SJSA1 (cell line): ENCODE measurements at places on chromosomes 1 and 21. TPM values are rescaled to one million over a fixed set of nuclear protein-coding genes. Genes with fewer than 3 reads are reported as not detected.

OVAAL gene
- not detected in 2 replicates for total RNA-seq

KTI12 gene
- 19.8 and 34.0 TPM in 2 replicates for total RNA-seq

GRCh38 chr1:236998546-236998945 lies 5.7 kb downstream of the MT1HL1 start:
- no peaks in the 10 kb centered on the region for H3K27me3 ChIP-seq
- no peak overlapping the region for H3K4me3 ChIP-seq
- no peak for DNase-seq
- H3K27ac ChIP-seq: no peak overlapping the region

- no peak overlapping the region for H3K27ac ChIP-seq
- no peaks in the 10 kb centered on the region for H3K36me3 ChIP-seq
- H3K27me3 ChIP-seq: no peaks in the 10 kb centered on the region
- no peak overlapping the region for H3K4me3 ChIP-seq
- DNase-seq: no peak
- no peaks in the 10 kb centered on the region for H3K4me1 ChIP-seq
These were observed 192.9 kb upstream of the PTGFR start for GRCh38 chr1:78297836-78298235.

CRNN gene
- total RNA-seq: 0.16 TPM in 1 of 2 replicates, not detected in the other

DNA sequence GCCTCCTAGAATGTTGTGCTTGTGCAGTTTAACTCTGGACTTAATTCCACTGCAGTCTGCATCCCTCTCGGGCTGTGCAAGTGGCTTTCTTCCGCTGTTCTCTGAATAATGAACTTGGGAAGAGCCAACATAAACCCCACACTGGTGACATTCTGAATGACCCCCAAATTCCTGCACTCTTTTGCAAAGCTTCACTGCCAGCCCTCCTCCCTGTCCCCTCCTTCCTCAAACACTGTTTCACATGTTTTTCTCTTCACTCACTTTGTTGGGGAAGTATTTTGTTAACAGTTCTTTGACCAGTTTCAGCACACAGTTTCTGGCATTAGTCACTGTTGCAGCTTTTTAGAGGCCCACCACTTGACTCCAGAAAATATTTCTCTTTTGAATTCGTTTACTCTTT lies 39.7 kb downstream of the GNG12 start:
- H3K4me3 ChIP-seq: no peak overlapping the region
- H3K27me3 ChIP-seq: no peaks in the 10 kb centered on the region
- peak; percentile 81 for DNase-seq
- peak overlapping the region; percentile 96 for H3K27ac ChIP-seq

- no peaks in the 10 kb centered on the region for H3K4me1 ChIP-seq
- H3K27ac ChIP-seq: no peak overlapping the region
- no peaks in the 10 kb centered on the region for H3K36me3 ChIP-seq
- no peak for DNase-seq
These were observed 234.8 kb downstream of the NCAM2 start for GRCh38 chr21:21233051-21233450.

- H3K4me1 ChIP-seq: no peaks in the 10 kb centered on the region
- no peaks in the 10 kb centered on the region for H3K27me3 ChIP-seq
- no peak for DNase-seq
- H3K27ac ChIP-seq: no peak overlapping the region
These were observed 138.8 kb upstream of the NBPF11 start for GRCh38 chr1:148290881-148291280.

DNA sequence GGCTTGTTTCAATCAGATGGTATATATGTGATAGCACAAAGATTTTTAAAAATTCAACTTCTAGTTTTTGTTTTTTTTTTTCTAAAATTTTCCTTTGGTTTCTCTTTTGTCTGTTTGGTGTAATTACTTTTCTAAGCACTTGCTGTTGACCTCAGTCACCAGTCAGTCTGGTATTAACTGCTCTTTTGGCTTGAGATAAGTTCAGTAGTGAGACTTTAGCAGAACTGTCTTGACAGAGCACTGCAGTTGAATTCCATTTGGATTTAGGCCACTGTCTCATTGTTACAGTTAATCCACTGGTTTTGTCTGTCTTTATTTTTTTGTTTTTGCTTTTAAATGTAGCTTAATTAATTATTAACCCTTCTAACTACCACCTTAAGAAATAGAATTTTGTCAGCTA lies 36.2 kb downstream of the OSBPL9 start:
- H3K27me3 ChIP-seq: no peaks in the 10 kb centered on the region
- peaks cover 20% of the 10 kb centered on the region for H3K4me1 ChIP-seq
- DNase-seq: no peak
- peaks cover 9% of the 10 kb centered on the region; the same call in 1 of the 2 replicates for H3K36me3 ChIP-seq
- H3K27ac ChIP-seq: no peak overlapping the region
- no peak overlapping the region for H3K4me3 ChIP-seq

- H3K4me1 ChIP-seq: peaks cover 2% of the 10 kb centered on the region
- no peak overlapping the region for H3K27ac ChIP-seq
- H3K4me3 ChIP-seq: no peak overlapping the region
- no peaks in the 10 kb centered on the region for H3K27me3 ChIP-seq
- H3K36me3 ChIP-seq: peaks cover 81% of the 10 kb centered on the region
These were observed 8.4 kb downstream of the PANK4 start for GRCh38 chr1:2517966-2518365.

TMEM200B gene
- total RNA-seq: 0.39 TPM in 1 of 2 replicates, not detected in the other

DNAJC28 gene
- total RNA-seq: 1.6 TPM in 1 of 2 replicates, not detected in the other

DNA sequence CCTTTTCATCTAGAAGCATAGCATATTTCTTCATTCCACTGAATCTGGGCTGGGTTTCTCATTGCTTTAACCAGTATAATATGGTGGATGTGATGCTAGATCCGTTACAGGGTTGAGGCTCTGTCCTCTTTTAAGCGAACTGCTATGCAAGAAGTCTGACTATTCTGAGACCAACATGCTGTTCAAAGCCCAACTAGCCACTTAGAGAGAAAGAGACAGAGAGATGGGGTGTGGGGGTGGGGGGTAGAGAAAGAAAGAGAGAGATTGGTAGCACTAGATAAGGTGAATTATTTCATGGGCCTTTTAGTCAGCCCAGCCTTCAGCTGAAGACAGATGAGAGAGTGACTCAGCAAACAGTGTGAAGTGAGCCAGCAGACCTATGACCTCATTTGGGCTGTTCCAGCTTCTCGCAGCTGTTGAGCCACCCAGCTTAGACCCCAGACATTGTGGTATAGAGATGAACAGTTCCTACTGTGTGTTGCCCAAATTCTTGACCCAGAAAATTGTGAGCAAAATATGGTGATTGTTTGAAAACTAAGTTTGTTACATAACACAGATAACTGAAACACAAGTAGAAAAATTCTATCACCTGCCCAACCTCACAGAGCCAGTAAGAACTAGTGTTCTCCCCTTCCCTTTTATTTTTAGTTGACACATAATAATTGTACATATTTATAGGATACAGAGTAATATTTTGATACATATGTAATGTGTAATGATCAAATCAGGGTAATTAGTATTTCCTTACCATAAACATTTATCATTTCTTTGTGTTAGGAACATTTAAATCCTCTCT lies 40.7 kb upstream of the PRKACB start:
- H3K27me3 ChIP-seq: no peaks in the 10 kb centered on the region
- peak; percentile 67 for DNase-seq
- peaks cover 37% of the 10 kb centered on the region for H3K4me1 ChIP-seq
- H3K36me3 ChIP-seq: no peaks in the 10 kb centered on the region
- peak overlapping the region; percentile 65 for H3K27ac ChIP-seq

GRCh38 chr1:190019717-190020116 lies 457.9 kb downstream of the BRINP3 start:
- H3K27me3 ChIP-seq: no peaks in the 10 kb centered on the region
- H3K4me1 ChIP-seq: no peaks in the 10 kb centered on the region
- H3K4me3 ChIP-seq: no peak overlapping the region

KCNK2 gene
- not detected in 2 replicates for total RNA-seq

PSMD4 gene
- 293 and 297 TPM in 2 replicates for total RNA-seq

MARK1 gene
- 0.08 TPM in 1 of 2 replicates, not detected in the other for total RNA-seq

DNA sequence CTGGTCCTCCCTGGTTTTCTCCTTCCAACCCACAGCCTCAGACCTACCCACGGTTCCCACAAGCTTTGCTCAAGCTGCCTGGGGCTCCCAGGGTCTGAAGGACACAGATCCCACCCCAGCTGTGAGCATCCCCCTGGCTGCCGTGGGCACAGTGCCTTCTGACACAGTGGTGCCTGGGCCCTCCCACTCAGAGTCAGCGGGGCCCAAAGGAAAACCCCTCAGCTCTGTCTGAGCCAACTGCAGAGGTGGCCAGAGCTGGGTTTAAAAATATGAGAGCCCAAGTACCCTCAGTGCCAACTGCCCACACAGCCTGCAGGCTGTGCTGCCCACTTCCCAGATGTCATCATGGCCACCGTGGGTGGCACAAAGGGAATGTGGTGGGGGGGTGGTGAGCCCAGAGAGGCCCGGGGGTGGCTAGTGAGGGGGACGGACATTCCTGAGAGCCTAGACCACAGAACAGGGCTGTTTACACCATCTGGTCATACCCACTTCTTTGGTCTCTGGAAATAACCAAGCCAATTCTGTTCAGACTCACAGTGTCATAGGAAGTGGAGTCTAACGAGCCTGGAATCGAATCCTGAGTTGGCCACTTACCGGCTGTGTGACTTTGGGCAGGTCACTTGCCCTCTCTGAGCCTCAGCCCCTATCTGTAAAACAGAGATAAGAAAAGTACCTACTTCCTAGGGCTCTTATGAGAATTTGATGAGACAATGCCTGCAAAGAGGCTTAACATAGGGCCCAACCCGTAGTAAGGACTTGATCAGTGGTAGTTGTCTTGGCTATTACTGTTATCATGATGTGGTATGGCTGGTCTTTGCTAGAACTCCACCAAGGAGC lies 85.5 kb downstream of the CAMK2N1 start:
- no peaks in the 10 kb centered on the region for H3K27me3 ChIP-seq
- DNase-seq: peak; percentile 93
- H3K4me3 ChIP-seq: no peak overlapping the region

- peaks cover 44% of the 10 kb centered on the region for H3K4me1 ChIP-seq
- peak; percentile 91 for DNase-seq
- peak overlapping the region; percentile 99 for H3K27ac ChIP-seq
- H3K27me3 ChIP-seq: no peaks in the 10 kb centered on the region
- peaks cover 43% of the 10 kb centered on the region for H3K36me3 ChIP-seq
These were observed 43.5 kb downstream of the ALPL start for GRCh38 chr1:21552715-21553114.

GRCh38 chr1:53277326-53277725 lies 39.0 kb upstream of the MAGOH start:
- no peaks in the 10 kb centered on the region for H3K27me3 ChIP-seq
- no peak overlapping the region for H3K27ac ChIP-seq
- peaks cover 17% of the 10 kb centered on the region; the same call in 1 of the 2 replicates for H3K36me3 ChIP-seq
- DNase-seq: no peak
- no peak overlapping the region for H3K4me3 ChIP-seq
- H3K4me1 ChIP-seq: no peaks in the 10 kb centered on the region

LRRC3 gene
- total RNA-seq: 1.6 and 3.0 TPM in 2 replicates

PDE9A gene
- 6.5 and 10.3 TPM in 2 replicates for total RNA-seq

SLFNL1 gene
- 0.03 TPM in 1 of 2 replicates, not detected in the other for total RNA-seq

RBM11 gene
- not detected in 2 replicates for total RNA-seq

- H3K36me3 ChIP-seq: no peaks in the 10 kb centered on the region
- H3K27ac ChIP-seq: no peak overlapping the region
- peaks cover 10% of the 10 kb centered on the region for H3K4me1 ChIP-seq
- H3K4me3 ChIP-seq: no peak overlapping the region
These were observed 41.8 kb upstream of the CAMTA1 start for GRCh38 chr1:6743189-6744101.

- H3K4me3 ChIP-seq: no peak overlapping the region
- no peak overlapping the region for H3K27ac ChIP-seq
- no peaks in the 10 kb centered on the region for H3K27me3 ChIP-seq
- H3K36me3 ChIP-seq: no peaks in the 10 kb centered on the region
- no peak for DNase-seq
- no peaks in the 10 kb centered on the region for H3K4me1 ChIP-seq
These were observed 68.2 kb downstream of the ZFYVE9 start for GRCh38 chr1:52210044-52210443.

- no peaks in the 10 kb centered on the region for H3K27me3 ChIP-seq
- peak; percentile 36 for DNase-seq
- no peaks in the 10 kb centered on the region for H3K36me3 ChIP-seq
These were observed 16.1 kb upstream of the STMN1 start for GRCh38 chr1:25922056-25922970.

AKR7A3 gene
- total RNA-seq: 0.21 and 0.53 TPM in 2 replicates

TBX15 gene
- total RNA-seq: 16.0 and 31.0 TPM in 2 replicates

DNA sequence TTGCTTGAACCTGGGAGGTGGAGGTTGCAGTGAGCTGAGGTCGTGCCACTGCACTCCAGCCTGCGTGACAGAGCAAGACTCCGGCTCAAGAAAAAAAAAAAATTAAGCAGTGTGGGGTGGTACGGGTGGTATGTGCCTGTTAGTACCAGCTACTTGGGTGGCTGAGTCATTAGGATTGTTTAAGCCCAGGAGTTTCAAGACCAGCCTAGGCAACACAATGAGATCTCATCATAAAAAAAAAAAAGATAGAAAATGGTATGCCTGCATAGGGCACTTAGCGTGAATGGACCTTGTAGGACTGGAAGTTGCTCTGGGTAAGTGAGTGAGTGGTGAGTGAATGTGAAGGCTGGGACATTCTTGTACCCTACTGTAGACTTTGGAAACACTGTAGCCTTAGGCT lies 37.0 kb downstream of the TBCE start:
- H3K27ac ChIP-seq: peak overlapping the region; percentile 86
- H3K4me3 ChIP-seq: no peak overlapping the region
- H3K36me3 ChIP-seq: peaks cover 23% of the 10 kb centered on the region
- DNase-seq: peak; percentile 83

DNA sequence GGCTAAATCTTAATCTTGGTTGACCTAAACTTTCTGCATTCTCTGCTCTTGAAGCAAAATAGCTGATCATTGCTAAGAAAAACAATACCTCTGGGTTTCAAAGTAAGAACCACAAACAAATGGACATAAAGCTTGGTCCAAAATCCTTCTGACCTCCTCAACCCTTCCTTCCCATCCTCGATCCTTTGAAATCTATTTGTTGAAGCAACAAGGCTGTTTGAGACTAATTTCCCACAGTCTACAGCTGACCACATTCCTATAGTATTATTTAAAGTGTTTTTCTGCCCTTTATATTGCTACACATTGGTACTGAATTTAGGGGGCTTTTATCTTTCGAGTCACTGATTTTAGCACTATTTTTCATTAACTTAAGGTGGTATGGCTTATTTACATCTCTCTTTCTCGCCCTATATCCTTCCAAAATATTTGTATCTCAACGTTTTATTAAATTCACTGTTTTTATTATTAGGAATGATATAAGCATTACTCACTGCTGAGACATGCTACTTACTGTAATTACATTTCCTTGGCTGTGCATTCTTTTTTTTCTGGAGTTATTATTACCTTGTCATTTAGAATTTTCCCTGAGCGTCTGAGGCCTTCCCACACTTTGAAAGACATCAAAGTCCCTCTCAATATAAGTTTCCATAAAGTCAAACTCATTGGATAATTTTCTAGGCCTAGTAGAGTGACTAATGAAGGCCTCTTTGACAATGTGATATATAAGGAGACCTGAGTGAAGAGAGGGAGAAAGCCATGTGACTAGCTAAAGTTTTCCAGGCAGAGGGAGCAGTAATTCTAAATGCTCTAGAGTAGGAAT lies 73.9 kb downstream of the RAB3GAP2 start:
- H3K27ac ChIP-seq: no peak overlapping the region
- peaks cover 44% of the 10 kb centered on the region for H3K36me3 ChIP-seq
- no peak overlapping the region for H3K4me3 ChIP-seq
- no peaks in the 10 kb centered on the region for H3K27me3 ChIP-seq
- H3K4me1 ChIP-seq: no peaks in the 10 kb centered on the region

ETS2 gene
- total RNA-seq: 44.4 and 48.2 TPM in 2 replicates
